Activated T-cell treated with anti-CD3 and anti-CD28 coated beads for 1 hour (primary cell): ENCODE measurements at places on chromosomes 1 and 21.

DNA sequence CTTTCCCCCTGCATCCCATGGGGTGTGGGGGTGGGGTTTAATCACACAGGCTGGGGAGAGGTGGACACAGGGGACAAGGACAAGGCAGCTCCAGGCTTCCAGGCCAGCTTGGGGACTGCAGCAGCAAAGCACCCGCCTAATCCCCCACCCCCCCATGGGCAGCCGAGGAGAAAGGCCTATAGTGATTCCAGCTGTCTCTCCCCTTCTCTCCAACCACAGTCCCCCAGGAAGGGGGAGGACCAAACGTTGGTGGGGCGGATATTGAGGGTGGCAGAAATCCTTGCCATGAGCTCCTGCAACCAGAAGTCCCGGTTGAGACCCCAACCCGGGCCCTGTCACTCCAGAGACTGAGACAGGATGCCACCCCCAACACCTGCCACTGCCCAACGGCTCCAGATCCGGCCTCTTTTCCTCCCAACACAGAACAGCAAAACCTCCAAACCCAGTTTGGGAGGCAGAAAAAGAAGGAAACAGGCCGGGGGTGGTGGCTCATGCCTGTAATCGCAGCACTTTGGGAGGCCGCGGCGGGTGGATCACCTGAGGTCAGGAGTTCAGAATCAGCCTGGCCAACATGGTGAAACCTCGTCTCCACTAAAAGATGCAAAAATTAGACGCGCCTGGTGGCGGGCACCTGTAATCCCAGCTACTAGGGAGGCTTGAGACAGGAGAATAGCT is 1.7 kb downstream of the EPHA2 start:
- no peak for DNase-seq

GRCh38 chr21:45709696-45710268 is 66.3 kb downstream of the PCBP3 start:
- no peak for DNase-seq

- no peak for DNase-seq
These were observed 258 bp downstream of the CCT3 start for GRCh38 chr1:156337888-156338179.

GRCh38 chr1:15691434-15692032 is 7.4 kb downstream of the PLEKHM2 start:
- DNase-seq, result no peak

DNA sequence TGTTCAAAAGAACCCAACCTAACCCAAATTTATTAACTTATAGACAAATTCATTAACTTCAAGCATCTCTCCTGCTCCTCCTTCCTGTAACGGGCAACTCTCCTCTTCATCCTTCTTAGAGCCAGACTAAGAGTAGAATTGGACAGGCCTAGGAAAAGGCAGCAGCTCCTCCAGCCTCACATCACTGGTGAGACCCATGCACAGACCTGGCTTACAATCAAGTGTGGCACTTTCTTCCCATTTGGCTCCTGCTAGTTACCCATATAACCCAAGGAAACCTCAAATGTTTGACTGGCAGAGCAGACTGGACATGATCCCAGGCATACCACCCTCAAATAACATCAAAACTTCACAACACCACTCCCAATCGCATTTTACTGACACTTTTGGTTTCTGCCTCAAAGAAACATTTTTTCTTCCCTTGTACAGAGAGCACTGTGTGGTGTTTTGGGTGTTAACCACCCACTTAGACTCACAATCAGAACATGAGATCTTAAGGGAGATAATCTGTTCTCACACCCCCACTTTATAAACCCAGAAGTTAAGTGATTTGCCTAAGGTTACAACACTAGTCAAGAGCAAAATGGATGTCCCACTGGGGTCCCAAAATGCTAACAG is 101.4 kb downstream of the SIPA1L2 start:
- no peak for DNase-seq

- no peak for DNase-seq
These were observed 15.2 kb upstream of the CLSTN1 start for GRCh38 chr1:9838946-9839345.

- DNase-seq, result no peak
These were observed 34.9 kb downstream of the NFIA start for GRCh38 chr1:61117283-61117682.

DNA sequence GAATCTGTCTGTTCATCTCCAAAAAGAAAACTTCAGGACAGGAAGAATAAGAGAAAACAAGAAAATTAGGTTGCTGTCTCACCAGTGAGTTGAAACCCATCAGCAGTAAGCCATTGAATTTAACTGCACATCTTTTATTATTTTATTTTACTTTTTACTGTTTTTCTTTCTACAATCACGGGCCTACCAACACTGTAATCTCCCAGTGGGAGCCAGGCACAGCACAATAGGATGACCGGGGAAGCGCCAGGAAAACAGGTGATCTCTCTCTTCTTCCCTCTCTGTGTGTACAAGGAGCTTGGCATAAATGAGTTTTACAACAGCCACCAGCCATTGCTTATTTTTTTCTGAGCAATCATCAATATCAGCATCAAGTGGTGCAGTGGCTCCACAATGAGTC is 113.1 kb upstream of the ESRRG start:
- no peak for DNase-seq

GRCh38 chr1:85153149-85153891 is 47.5 kb downstream of the SYDE2 start:
- no peak for DNase-seq
